ENCODE measurements at places on chromosomes 11 and 22.

DNA sequence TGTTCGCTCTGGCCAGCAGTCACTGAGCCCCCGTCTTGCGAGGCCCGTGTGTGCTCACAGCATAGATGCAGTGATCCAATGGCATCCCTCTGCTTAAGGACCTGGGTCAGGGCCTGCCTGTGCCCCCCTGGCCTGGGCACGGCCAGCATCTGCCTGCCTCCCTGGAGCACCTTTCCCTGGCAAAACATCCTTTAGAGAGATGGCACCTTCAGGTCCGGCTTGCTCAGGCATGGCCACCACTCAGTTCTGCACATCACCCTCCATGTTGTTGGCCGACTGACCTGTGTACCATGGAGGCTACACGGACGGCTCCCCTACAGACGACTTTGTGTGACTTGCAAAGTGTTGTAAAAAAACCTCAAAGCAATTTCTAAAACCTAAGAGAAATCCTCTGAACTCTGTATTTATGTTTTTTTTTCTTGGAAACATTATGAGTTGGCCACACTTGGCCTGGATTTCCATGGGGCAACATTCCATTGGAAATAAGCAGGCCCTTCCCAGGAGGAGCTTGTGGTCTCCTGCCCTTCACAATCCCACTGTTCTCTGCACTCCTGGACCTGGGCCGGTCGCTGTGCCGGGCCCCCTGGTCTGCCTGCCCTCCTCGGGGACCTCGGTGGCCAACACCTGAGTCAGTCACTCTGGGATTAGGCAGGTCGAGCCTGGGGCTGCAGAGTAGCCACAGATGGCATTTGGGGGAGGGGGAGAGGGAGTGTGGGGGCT is 592.4 kb downstream of the TBC1D22A start:
- no peak for DNase-seq

- no peak for DNase-seq
Measured at GRCh38 chr11:83852012-83852411, 565.8 kb upstream of the CCDC90B start.

DNA sequence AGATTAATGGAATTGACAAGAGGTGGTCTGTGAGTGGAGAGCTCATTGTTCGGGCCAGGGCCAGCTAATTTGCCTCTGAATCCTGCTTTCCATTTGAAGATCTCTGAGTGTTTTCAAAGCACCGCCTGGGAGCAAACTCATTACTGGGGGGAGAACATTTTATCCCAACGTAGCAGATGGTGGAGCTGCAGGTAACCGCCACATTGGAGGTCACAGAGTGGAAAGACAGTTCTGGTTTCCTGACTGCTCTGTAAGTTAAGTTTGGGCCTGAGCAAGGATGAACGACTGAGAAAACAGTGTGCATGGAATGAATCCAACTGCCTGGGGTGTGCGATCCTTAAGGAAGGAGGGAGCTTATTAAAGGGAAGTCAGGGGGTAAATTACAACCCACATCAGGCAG is 30.5 kb downstream of the LMO2 start:
- DNase-seq: no peak

DNA sequence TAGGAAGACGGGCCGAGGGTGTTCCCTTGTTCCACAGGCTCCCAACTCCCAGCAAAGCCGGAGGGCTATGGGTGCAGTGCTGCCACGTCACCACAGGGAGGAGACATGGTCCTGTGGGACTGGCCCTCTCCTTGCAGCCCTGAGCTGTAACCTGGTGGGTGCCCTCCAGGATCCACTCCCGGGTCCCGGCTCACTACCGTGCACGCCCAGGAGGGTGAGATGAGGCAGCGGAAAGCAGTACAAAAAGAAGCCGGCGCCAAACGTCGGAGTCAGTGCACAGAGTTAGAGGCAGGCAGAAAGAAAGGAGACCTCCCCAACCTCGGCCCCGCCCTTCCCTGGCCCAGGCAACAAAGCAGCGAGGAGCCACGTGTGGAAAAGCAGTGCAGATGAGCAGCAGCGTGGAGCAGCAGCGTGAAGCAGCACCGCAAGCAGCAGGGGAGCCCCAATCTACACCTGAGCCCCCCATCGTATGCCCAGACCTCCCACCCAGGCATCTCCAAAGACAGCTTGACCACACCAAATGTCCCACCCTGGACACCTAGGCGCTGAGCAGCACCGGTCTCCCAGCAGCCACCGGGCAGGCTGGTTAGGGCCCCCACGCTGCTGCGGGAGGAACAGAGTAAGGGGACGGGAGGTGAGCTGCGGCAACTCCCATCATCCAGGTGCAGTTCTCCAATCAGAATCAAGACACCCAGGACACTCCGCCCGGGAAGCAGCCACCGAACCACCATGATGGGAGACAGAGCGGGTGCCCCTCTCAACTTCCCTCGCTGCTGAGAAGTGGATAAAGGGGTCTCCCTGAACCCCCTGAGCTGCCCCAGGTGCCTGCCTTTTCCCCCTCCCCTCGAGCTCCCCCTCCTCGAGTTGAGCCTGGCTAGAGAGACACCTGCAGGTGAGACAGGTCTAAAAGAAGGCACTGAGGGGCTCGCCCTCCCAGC is 28.8 kb downstream of the IGSF9B start:
- no peak for DNase-seq

GRCh38 chr11:66841861-66842260 is 1.4 kb upstream of the RCE1 start:
- DNase-seq: no peak

DNA sequence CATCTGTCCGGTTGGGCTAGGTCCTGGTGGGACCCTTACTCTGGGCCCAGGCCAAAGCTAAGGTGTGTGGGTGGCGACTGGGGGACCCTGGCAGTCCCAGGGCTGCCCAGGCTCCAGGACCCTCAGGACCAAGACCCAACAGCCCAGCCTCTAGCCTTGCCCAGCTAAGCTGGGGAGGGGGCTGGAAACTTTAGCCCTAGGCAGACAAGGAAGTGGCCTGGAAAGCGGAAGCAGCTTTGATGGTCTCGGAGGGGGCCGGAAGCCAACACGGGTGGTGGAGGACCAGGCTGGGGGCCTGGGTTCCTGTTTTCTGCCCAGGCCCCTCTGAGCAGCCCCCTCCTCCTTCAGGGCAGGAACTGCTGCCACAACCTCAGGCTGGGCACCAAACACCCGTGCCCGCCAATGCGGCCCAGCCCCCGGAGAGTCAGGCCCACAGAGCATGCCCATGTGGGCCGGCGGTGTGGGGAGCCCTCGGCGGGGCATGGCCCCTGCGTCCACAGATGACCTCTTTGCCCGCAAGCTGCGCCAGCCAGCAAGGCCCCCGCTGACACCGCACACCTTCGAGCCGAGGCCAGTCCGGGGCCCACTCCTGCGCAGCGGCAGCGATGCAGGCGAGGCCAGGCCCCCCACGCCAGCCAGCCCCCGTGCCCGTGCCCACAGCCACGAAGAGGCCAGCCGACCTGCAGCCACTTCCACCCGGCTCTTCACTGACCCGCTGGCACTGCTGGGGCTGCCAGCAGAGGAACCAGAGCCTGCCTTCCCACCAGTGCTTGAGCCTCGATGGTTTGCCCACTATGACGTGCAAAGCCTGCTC is 2.8 kb downstream of the SIPA1 start:
- no peak for DNase-seq

- DNase-seq: no peak
Measured at GRCh38 chr11:113113801-113114704, 152.8 kb downstream of the NCAM1 start.

DNA sequence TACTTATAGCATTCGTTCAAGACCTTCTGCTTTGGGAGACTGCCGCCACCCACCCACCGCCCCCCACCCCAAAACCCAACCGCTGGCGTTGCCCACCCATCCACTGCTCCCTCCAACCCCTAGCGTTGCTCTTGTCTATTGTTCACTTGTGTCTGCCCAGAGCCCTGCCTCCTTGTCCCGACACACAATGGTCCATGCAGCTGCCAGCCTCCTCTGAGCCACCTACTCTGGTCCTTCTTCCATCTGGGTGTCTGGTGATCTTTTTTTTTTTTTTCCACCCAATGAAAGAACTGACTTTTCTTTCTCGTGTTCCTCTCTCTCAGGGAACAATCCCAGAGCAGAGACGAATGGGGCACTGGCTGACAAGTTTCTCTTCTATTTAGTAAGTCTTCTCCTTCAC is 256.0 kb upstream of the SESN3 start:
- no peak for DNase-seq

GRCh38 chr22:43777286-43777685 is 34.8 kb downstream of the EFCAB6 start:
- no peak for DNase-seq

GRCh38 chr11:130611791-130612251 is 163.4 kb downstream of the ADAMTS15 start:
- no peak for DNase-seq

DNA sequence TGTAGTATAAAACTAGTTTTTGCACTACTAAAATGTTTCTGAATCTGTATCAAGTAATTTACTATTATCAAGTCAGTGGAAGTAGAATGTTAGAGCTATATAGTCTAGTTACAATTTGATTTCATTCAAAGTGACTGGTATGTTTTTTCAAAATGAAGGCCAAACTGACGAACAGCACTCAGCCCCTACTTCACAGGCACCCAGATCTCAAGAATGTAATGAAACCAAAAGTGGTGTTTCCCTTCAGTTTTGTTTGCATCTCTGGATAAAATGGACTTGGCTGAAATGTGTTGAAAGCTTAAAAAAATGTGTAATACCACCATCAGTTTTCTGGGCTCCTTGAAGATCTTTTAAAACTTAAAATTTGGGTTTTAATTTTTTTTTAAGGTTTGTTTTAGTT is 46.4 kb downstream of the QSER1 start:
- DNase-seq: no peak

DNA sequence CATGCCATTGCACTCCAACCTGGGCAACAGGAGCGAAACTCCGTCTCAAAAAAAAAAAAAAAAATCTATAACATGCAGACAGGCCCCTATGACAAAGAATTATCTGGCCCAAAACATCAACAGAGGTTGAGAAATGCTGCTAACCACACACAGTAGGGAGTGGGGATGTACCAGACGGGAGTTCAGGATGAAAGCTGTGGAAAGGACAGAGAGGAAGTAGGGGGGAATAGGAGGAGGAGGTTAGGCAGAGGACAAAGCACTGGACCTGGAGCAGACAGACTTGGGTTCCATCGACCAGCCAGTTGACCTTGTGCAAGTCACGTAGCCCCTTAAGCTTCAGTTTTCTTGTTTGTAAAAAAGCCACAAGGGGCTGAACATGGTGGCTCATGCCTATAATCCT is 12.5 kb downstream of the LRP4 start:
- no peak for DNase-seq

- no peak for DNase-seq
Measured at GRCh38 chr11:121473064-121473777, 20.5 kb upstream of the SORL1-AS1 start.

GRCh38 chr22:17845790-17846189 is 71.5 kb upstream of the BID start:
- DNase-seq: no peak

DNA sequence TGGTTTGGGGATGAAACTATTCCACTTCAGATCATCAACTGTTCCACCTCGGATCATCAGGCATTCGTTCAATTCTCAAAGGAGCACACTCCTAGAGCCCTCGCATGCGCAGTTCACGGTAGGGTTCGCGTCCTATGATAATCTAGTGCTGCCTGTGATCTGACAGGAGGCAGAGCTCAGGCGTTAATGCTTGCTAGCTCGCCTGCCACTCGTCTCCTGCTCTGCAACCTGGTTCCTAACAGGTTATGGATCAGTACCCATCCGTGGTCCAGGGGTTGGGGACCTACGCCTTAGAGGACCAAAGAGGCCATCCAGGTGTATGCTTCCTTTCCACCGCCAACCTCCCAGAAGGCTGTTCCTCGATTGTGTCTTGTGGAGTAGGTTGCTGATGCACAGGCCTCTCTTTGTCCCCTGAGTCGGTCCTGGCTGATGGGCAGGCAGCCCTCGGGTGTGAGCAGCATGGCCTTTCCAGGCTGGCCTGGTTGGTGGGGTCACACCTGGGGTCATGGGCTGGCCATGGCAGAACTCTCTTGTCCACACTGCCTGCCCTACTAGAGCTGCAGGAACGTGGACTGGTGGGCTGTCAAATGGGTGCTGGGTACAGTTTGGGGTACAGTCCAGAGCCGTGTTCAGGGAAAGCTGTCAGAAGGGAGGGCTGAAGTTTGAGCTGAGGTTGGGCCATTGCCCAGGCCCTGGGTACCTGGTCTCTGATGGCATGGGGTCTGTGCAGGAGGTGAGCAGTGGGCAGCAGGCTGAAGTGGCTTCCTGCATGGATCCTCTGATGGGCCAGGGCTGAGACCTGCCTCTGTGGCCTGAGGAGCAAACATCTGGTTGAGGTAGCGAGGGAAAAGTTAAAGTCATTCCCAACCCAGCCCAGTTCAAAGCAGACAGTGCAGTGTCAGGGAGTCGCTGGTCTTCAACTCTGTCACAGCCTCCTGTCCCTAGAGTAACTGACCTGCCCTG is 11.1 kb downstream of the PRDM11 start:
- no peak for DNase-seq

- no peak for DNase-seq
Measured at GRCh38 chr11:5317292-5317691, 6.8 kb downstream of the OR51B2 start.

DNA sequence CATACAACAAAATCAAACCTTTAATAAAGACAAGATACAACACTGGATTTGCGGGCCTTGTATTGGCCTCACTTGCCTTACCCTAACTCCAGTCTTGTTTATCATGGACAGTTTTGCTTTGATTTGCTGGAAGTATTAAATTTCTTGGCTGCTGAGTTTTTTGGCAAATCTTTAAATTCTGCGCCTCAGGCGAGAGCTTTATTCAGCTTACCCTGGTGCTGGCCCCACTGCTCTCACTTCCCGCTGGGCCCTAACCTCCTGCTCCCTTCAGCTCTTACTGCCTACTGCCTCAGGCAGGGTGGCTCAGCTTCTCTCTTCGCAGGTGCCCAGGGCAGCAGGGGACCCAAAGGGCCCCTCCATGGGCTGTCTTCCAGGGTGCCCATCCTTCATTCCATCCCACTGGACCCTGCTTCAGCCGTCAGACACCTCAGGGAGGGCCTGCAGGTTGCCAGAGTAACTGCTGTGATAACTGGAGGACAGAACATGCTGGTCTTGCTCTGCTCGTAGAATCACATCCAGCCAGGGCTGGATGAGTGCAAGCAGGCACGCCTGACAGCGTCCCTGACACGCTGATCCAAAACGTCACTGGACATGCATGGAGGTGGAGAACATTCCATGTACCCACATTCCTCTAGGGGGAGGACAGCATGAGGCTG is 45.7 kb upstream of the TUB start:
- no peak for DNase-seq

GRCh38 chr11:105034813-105035620 is at the start of gene CASP1:
Gene CASP1 (minus strand): TSS chr11:105035144. CDS start chr11:105035113, 31 bp downstream.
- DNase-seq: no peak

- peak; percentile 50 for DNase-seq
Measured at GRCh38 chr11:66126808-66127555, 56.9 kb downstream of the PACS1 start.

GRCh38 chr22:28151151-28151816 is 232.2 kb upstream of the PITPNB start:
- no peak for DNase-seq

GRCh38 chr11:73129198-73129597 is 12.9 kb downstream of the FCHSD2 start:
- no peak for DNase-seq

DNA sequence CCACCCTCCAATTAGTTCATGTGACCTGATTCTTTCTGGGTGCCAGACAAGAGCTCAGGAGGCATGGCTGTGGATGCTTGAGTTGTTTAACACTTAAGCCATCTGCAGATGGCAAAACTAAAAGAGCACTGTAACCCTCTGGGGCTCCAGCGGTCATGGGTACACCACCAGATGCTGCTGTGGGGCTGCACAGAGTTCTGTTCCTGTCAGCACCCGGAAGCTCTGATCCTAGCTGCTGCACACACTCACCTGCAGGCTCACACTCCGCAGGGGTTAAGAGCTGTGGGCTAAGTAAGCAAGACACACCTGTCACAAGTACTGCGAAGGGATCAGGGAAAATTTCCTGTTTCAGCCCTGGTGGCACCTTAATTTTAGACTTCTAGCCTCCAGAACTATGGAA is 307.8 kb downstream of the C11orf87 start:
- DNase-seq: no peak
